ENCODE measurements at places on chromosomes 7 and 10. TPM values are rescaled to one million over a fixed set of nuclear protein-coding genes. Genes with fewer than 3 reads are reported as not detected.

- DNase-seq, result no peak
Measured at GRCh38 chr7:137656850-137657232, 189.9 kb downstream of the DGKI start.

DNA sequence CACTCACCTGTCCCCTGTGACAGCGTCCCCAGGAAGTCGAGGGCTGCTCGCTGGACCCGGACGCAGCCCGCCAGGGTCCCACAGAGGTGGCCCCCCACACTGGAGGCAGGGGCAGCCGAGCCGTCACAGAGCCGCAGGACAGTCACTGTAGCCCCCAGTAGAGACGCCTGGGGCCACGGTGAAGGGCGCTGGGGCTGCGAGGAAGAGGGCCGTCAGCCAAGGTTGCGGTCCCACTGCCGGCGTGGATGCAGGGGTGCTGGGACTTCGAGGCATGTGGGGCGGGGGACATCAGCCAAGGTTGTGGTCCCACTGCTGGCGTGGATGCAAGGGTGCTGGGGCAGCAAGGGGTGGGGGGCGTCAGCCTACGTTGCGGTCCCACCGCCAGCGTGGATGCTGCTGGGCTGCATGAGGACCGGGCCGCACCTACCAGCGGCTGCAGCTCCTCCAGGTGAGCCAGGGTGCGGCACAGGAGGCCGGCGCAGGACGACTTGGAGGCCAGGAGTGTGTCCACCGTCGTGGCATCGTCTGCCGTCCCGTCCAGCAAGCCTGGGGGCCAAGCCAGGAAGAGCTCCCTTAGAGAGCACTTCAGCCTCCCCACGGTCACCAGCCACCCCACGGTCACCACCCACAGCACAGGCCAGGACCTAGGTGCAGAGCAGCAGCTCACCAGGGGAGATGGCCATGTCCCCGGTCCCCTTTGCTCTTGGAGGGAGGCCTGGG lies 13.9 kb downstream of the BRAT1 start:
- no peak for DNase-seq

GRCh38 chr10:34655286-34656170 lies 159.6 kb downstream of the PARD3 start:
- peak; percentile 39 for DNase-seq

NUTM2E gene
- 0.09 TPM for polyA plus RNA-seq

- DNase-seq, result no peak
Measured at GRCh38 chr7:32952876-32953275, 4.4 kb upstream of the FKBP9 start.

- DNase-seq, result no peak
Measured at GRCh38 chr7:99369767-99370391, 4.7 kb upstream of the ARPC1B start.

CABCOCO1 gene
- 0.83 TPM for polyA plus RNA-seq

DNA sequence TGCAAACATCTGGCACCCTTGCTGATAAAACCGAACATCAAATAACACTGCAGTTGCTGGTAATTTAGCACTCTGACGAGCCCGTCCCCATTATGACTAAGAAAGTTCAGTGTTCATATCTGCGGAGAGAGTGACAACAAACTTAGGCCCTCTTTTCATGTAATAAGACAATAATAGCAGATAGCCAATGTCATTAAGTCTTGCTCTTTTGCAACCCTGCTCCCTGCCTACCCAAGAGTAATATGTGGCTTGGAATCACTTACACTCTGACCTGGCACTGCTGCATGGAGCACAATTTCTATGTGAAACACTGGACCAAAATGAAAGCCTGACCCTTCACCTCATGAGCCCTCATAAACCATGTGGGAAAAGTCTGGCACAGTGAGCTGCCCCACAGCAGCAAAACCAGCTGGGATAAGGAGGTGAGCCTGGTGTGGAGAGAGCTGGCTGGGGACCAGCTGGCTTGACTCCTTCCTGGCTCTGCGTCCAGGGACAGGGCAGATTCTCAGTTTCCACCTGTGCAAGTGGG lies 86.5 kb downstream of the HIPK2 start:
- DNase-seq, result no peak

- DNase-seq, result no peak
Measured at GRCh38 chr10:71621231-71622153, 98.1 kb downstream of the C10orf105 start.

DNA sequence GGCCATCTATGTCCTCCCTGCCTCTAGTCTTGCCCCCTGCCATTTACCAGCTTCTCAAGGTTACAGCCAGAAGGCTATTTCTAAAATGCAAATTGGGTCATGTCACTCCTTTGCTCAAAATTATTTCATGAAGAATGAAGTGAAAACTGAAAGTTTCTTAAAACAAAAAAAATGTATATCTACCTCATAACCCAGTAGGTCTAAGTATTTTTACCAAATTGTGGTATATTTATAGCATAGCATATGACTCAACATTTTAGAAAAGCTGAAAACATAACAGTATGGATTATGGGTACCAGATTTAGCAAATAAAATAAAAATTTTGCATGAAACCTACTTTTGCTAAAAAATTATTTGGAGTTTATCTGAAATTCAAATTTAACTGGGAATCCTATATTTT lies 78.4 kb downstream of the SLC16A9 start:
- no peak for DNase-seq

IFIT1 gene
- 32.8 TPM for polyA plus RNA-seq

GRCh38 chr7:36668750-36669149 lies 55.5 kb downstream of the AOAH start:
- no peak for DNase-seq

NDUFA5 gene
- 21.0 TPM for polyA plus RNA-seq

GRCh38 chr7:142894985-142895593 lies 9.5 kb upstream of the TRPV6 start:
- DNase-seq, result no peak

- DNase-seq, result no peak
Measured at GRCh38 chr7:101241015-101241363, 3.4 kb upstream of the CLDN15 start.

DNA sequence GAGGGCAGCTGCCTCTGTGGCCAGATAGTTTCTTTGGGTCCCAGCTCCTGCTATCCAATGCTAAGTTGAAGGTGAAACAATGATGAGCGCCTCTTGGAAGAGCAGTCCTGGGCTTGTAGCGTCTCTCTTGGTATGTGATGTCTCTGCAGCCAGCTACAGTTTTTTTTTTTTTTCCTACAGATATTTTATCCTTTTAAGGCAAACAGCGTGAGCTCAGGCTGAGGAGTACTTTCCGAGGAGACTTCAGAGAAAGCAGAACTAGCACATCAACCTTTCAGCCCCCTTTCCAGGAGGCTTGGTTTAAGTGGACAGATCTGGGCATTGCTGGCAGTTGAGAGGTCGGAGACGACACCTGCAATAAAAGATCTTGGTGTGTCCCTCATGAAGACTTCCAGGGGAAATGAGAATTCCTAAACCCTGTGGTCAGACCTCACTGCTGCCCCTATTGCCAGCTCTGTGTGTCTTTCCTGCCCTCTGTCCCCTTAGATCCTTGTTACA lies 9.1 kb downstream of the PRKG1 start:
- DNase-seq, result peak; percentile 38

- no peak for DNase-seq
Measured at GRCh38 chr10:46263831-46264268, 22.9 kb upstream of the ANTXRL start.

Data from AG04450 (cell line).